ENCODE measurements at places on chromosomes 6 and 20. TPM values are rescaled to one million over a fixed set of nuclear protein-coding genes. Genes with fewer than 3 reads are reported as not detected.

- peaks cover 5% of the 10 kb centered on the region for H3K36me3 ChIP-seq
- peak overlapping the region; percentile 41 for H3K27ac ChIP-seq
- peaks cover 16% of the 10 kb centered on the region for H3K27me3 ChIP-seq
Observed at GRCh38 chr6:119079283-119079809, 882 bp upstream of the FAM184A start.

- no peaks in the 10 kb centered on the region for H3K4me1 ChIP-seq
- no peaks in the 10 kb centered on the region for H3K36me3 ChIP-seq
- no peak for DNase-seq
- peaks cover 4% of the 10 kb centered on the region for H3K27me3 ChIP-seq
- no peak overlapping the region for H3K4me3 ChIP-seq
Observed at GRCh38 chr20:9955646-9956045, 79.1 kb upstream of the ANKEF1 start.

Gene PLCB4
- total RNA-seq, result not detected

- no peak overlapping the region for H3K27ac ChIP-seq
- DNase-seq, result no peak
- no peaks in the 10 kb centered on the region for H3K27me3 ChIP-seq
Observed at GRCh38 chr6:167551628-167552257, 226.9 kb downstream of the TTLL2 start.

GRCh38 chr6:167100241-167100674, 22.6 kb upstream of the CCR6 start:
- peaks cover 6% of the 10 kb centered on the region for H3K36me3 ChIP-seq
- no peak overlapping the region for H3K4me3 ChIP-seq
- DNase-seq, result no peak
- H3K27ac ChIP-seq, result no peak overlapping the region

DNA sequence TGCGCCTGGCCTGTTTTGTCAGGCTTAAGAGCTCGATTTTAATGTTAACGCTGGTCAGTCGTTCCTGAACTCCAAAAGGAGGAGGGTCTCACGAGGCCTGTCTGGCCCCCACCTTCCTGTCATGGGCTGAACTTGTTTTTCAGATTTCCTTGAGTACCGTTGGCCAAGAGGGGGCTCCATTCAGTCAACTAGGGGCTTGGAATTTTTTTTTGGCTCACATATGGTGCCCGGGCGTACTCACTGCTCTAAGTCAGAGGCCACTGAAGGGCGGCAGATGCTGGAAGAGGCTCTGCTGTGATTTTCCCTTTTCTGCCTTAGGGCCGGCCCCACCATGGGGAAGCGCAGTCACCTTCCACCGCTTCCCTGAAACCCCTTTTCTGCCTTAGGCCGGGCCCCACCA, 6.9 kb upstream of the BIRC7 start:
- DNase-seq, result no peak
- no peaks in the 10 kb centered on the region for H3K4me1 ChIP-seq
- no peaks in the 10 kb centered on the region for H3K36me3 ChIP-seq
- peaks cover 33% of the 10 kb centered on the region for H3K27me3 ChIP-seq

All from activated CD8-positive, alpha-beta T cell treated with anti-CD3 and anti-CD28 coated beads, Interleukin-2, amount 10 ng/mL, durations not matched to agents 7 days and 5 days (primary cell).